EL (cell line): ENCODE measurements at places on chromosomes 2 and 18.

DNA sequence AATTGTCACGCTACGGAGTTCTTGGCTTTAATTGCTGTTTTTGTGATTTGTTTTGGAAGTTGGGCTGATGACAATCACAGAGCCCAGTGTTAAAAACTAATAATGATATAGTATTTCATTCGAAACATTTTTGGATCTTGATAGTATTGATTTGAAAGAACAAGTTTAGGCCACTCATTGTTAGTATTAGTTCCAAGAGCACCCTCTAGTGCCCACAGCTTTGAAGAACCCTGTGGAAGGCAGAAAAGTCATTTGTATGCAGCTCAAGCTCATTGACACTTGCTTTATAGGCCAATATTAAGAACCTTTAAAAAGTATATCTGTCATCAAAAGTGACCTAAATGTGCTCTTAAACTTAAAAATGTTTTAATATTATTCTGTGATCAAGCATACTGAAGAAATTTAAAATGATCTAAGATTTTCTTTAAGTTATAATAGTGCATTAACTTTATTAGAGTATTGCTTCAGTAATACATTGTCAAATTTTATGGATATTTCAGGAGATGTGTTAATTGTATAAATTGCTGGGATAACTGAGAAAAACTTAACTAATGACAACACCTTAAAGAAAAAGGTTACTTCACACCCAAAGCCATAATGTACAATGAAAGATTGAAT, 191.0 kb downstream of the GRB14 start:
- DNase-seq: peak; percentile 46

- DNase-seq: no peak
Measured at GRCh38 chr18:35864916-35865315, 107.6 kb upstream of the RMP24 start.

- no peak for DNase-seq
Measured at GRCh38 chr18:27181726-27182125, 3.4 kb downstream of the CHST9 start.

- no peak for DNase-seq
Measured at GRCh38 chr2:28227498-28227897, 165.2 kb upstream of the FOSL2 start.

DNA sequence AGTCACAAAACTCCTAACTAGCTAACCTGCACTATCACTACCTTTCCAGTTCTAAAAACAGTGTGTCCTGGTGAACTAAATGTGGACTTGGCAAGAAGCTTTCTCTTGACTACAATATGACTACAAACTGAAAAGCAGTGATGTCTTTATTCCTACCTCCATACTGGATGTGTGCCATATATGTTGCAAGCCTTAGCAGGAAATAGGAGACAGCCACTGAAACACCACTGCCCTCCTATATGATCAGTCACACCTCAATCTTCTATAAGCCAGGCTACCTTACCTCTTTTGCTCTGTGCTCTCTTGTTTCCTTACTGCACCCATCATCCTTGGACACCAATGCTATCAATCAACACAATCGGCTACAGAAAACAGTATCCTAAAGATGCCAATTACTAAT, 34.1 kb downstream of the SS18 start:
- DNase-seq: peak; percentile 2

DNA sequence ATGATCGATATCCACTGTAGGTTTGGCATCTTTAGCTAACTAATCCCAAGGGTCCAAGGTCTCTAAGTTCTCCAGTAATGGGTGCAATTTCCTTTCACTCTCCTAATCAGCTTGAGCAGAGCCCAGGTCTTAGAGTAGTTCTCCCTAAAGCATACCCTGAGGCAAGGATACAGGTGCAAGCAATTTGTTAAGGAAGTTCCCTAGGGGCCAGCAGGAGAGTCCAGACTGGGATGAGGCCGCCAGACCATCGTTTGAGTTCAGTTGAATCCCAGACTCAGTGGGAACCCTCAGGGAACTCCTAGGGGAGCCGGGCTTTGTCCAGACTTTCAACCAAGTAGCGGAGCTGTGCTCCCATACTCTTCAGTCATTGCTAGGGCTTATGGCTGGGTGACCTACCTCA, 835.4 kb upstream of the CDH2 start:
- no peak for DNase-seq

- no peak for DNase-seq
Measured at GRCh38 chr2:37855283-37856041, 69.6 kb upstream of the RMDN2 start.

DNA sequence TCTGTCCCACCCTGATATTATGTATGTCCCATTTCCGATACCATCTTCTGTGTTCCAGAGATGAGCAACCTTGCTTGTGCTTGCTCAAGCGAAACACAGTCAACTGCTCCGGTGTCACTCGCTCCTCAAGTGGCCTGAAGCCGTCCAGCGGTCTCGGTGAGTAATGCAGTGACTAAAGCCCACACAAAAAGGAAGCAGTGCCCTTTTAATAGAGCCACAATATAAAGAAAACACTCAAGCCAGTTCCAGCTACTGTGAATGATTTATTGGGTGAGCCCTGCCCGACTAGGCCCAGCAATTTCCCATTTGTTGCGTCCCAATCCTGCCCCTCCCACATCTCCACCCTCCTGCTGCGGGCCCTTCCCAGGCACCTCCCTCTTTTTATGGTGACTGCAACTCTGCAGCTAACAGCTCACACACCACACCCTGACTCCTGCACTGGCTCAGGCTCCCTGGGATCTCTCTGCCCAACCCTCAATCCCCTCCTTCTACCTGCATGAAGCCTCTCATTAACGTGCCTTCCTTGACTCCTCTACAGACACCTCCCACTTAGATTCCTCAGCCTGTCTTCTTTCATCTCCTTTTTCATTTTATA, 44.2 kb upstream of the DSC1 start:
- DNase-seq: no peak

DNA sequence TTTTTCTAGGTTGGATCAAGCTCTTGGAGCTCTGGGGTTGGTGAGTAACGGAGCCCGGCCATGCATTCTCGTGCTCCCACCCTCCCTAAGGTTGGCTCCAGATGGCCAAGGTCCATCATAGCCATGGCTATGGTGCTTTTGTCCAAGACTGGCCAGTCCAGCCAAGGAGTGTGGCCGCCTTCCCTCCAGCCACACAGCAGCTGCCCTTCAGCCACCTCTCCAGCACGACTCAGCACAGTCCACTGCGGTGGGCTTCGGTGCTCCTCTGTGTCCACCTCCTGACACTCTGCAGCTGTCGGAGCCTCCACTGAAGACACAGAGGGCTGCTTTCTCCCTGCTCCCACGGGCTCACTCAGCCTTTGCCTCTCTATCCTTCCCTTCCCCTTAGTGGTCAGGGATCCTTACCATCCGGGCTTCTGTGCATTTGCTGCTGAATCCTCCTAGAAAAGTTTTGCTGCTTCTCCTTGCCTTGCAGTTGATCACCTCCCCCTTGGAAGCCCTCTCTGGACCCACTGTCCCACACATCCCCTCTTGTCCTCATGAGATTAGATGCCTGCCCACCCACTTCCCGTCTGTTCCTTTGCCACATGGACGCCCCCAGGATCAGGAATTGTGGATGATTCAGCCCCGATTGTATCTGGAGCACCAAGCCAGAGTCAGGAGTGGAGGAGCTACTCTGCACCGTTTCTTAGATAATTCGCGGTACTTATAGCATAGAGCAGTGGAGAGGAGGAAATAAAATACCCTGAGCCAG, 177.1 kb upstream of the COPS8 start:
- no peak for DNase-seq

GRCh38 chr18:59553273-59553870, 143.9 kb downstream of the CCBE1 start:
- no peak for DNase-seq

GRCh38 chr18:50895350-50896045, 16.6 kb downstream of the ME2 start:
- no peak for DNase-seq

DNA sequence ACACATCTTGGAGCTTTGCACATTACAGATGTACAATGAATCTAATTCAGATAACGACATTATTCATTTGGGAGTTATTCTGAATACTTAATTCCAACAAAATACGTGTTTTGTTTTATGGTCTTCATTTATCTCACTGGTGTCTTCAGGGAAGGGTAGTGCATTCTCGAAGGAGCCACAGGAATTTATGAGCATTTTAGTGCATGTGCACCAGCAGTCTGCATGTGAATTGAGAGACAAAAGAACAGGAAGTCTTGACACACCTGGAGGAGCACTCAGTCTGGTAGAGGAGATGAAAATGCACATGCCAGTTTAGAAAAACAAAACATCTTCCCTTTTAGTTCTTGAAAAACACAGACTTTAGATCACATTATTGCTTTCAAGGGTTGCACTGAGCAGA, 228.7 kb downstream of the LRATD1 start:
- DNase-seq: no peak

DNA sequence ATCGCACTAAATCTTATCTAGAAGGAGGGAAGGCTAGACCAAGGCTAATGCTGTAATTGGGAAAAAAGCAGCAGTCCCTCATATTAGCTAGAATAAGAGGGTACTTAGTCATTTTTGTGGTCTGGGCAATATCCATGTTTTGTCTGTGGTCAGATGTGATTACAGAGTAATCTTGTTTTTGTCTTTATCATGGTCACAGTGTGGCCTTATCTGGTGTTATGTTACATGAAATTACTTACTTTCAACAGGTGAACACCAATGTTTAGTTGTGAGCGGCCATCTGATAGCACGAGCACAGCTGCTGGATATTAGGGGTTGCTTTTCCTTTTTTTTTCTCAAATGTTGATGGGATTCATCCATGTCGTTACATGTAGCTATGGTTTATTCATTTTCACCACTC, 23.7 kb upstream of the PLEKHM3 start:
- no peak for DNase-seq

DNA sequence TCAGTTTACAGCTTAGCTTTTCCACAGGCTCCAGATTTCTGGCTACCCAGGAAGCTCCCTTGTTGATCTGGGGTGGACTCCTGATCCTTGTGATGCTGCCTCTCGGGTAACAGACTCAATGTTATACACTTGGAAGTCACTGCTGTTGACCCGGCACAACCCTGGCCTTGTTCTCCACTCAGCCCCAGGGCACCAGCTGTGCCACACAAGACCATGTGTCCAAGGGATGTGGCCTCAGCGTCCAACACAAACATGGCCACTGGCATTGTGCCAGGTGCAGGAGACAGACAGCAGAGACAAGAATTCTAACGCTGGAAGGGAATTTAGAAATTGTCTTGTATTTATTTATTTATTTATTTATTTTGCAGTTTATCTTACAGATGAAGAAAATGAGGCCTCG, 39.0 kb upstream of the PPP4R1 start:
- DNase-seq: peak; percentile 54

DNA sequence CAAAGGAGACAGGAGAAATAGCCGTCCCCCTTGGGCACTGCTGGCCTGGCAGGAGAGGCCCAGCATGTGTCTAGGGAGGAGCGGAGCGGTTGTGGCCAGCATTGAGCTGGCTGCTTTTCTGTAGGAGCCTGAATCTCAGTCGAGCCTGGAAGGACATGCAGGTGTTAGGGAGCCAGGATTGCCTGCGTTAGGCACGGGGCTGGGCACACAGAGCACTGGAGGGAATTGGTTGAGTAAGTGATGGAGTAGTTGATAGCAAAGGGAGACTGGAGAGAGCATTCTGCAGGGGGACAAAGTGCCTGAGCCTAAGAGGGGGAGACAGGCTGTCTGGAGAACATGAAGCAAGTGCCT, 22.8 kb downstream of the ASAP2 start:
- no peak for DNase-seq

- DNase-seq: peak; percentile 85
Measured at GRCh38 chr2:24721470-24721869, 71.7 kb downstream of the PTRHD1 start.

GRCh38 chr2:101501443-101501842, 26.5 kb upstream of the RFX8 start:
- no peak for DNase-seq

DNA sequence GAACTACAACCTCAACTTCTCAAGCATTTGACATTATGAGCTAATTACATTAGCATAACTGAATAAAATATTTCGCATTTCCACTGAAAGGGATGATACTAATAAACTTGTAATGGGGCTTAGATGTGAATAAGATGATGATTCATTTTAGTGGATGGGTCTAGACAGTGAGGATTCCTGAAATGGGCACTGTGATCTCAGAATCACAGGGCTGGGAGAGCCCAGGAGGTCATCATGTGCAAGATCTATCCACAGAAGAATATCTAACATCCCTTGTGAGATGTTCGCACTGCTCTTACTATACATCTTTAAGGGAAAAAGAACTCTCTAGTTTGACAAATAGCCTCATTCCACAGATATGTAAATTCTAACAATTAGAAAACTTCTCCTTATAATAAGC, 245.7 kb downstream of the DYM start:
- no peak for DNase-seq

GRCh38 chr18:48080546-48080945, 150.1 kb upstream of the SMAD2 start:
- no peak for DNase-seq

DNA sequence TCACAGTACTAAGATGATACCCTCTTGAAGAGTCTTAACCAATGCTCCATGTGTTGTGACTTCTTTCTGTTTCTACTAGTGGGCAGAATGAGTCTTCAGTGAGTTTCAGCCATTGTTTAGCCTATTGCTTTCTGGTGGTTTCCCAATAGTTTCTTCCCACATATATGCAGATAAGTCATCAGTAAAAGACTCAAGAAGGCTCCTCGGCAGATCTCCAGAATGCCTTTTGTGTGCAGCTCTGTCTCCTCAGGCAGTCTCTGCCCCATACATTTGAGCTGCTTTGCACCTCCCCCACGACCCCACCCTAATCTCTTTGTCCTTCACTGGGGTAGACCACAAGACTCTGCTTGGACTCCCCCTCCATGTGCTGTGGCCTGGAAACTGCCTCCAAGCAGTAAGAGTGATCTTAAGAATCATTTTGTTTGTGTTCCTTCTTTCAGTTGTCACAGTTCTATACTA, 71.6 kb upstream of the CHRNA1 start:
- DNase-seq: peak; percentile 92

GRCh38 chr2:40431600-40431955, 20.3 kb downstream of the SLC8A1 start:
- DNase-seq: peak; percentile 86

DNA sequence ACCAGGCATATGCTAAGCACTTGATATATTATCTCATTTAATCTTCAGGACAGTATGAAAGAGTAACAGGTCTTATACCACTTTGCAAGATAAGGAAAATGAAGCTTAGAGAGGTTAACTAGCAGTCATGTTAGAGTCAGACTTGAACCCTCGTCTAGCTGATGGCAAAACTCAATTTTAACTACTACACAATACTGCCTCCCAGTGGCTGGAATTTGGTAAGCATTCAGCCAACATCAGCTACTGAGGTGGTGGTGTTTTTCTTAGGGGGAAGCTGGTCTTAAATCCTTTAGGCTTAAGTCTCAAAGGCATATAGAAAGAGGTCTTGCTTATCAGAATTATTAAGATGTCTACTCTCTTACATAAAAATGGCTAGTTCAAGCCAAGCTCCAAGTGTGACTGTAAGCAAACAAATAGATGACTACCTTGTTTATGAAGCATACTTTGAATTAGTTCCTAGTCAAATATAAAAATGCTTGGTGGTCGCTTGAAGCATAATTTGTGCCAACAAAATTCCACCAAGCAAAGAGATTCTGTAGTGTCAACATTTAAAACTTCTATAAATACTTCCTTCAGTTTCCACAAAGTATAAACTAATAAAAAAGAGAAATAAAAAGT, 325.4 kb upstream of the FIGN start:
- peak; percentile 38 for DNase-seq

- no peak for DNase-seq
Measured at GRCh38 chr2:225073198-225073597, 30.9 kb upstream of the DOCK10 start.

- DNase-seq: no peak
Measured at GRCh38 chr18:49514577-49514976, 27.5 kb upstream of the C18orf32 start.

- no peak for DNase-seq
Measured at GRCh38 chr2:97919858-97920257, 75.9 kb downstream of the TMEM131 start.

- no peak for DNase-seq
Measured at GRCh38 chr2:236870370-236870769, 215.3 kb upstream of the COPS8 start.
